ENCODE measurements at places on chromosomes 5 and 9.

DNA sequence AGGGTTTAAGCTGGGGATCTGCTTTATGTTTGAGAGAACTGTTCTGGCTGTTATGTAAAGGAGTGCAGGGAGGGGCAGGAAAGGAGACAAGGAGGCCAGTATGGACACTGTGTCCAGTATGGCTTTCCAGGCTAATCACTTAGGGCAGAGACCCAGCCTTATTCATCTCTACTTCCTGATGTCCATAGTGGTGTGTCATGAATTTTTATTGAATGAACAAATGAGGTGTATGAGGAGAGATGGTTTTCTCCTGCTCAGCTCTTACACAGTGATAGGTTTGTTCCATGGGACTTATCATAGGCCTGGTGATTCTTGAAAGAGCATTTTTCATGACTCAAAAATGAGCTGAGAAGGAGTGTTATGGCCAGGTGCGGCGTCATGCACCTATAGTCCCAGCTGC, 20.5 kb upstream of the FGFR4 start:
- DNase-seq = no peak

DNA sequence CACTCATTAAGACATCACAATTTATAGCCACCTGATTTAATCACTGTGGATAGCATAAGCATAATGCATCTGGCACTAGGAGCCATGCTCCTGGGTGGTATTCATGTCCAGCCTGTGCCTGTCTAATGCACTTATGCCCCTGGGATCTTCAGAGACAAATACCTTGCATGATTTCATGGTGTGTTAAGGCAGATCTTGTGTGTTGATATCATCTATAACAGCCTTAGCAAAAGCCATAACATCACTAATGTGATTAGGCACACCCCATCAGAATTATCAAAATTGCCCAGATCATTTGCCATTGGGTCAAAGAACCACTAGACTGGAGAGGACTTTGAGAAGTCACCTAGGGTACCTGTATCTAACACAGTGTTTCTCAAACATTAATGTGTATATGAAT, 43.7 kb upstream of the SELENOP start:
- DNase-seq = no peak

DNA sequence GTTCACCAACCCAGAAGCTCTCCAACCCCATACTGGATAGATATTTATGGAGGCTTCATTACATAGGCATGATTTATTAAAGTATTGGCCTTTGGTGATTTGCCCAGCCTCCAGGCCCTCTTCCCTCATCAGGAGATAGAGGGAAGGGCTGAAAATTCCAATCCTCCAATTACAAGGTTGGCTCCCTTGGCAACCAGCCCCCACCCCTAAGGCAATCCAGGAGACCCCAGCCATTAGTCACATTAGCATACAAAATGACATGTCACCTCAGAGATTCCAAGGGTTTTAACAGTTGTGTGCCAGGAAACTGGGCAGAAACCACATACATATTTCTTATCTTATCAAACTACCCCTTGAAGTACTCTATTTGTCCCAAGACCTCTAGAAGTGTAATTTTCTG, 210.0 kb downstream of the HINT1 start:
- no peak for DNase-seq

DNA sequence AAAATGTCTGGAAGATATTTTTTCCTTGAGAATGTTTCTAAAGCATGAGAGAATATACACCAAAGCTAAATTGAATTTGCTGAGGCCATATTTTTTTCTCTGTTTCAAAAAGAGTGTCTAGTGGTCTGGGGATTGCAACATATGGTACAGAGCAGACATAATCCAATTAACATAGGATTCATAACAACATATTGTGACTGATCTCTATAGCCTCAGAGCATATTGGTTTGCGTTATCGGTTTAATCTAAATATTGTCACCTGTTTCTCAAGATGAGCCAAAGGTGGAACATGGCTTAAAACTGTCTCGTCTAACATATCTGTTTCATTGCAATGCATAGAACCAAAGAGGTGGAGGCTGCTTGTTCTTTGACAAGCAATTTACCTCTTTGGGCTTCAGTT, 3.9 kb downstream of the PPP3R2 start:
- DNase-seq = no peak

DNA sequence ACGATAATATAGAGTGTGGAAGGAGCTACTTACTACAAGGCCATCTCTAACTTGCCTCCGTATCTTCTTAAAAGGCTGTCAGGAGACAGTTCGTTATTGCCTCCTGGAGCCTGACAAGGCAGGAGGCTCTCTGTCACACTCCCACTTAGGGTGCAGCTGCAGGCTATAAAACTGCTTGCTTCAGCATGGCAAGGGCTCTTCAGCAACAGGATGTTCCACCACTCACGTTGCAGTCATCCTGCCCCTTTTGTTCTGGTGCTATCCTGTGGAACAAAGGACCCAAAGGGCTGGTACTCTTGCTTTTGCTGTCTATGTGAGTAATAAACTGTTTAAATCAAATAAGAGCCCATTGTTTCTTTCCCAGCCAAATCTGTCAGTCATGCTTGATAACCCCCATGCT, 508.9 kb downstream of the NTRK2 start:
- DNase-seq = no peak
